Large intestine (tissue), 12 donors: ENCODE measurements at places on chromosomes 1 and 21.

DNA sequence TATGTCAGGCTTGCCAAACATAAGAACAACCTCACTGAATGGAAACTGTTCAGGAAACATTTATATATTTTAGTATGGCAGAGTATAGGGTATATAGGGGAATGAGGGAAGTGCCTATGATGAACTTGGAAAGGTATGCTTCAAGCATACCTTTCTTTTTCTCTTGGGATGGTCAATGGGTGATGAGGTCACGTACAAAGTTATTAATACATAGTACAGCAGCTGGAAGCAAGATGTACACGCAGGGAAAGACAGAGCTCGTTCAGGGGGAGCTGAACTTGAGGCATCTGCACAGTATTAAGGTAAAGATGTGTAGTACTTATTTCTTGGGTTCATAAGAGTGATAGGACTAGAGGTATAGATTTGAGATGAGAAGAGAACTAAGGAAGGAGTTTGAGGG, 61.5 kb downstream of the ABCD3 start:
- H3K4me3 ChIP-seq: no peak overlapping the region
- peaks cover 17% of the 10 kb centered on the region for H3K36me3 ChIP-seq
- peaks cover 5% of the 10 kb centered on the region for H3K4me1 ChIP-seq
- H3K27ac ChIP-seq: no peak overlapping the region
- H3K27me3 ChIP-seq: no peaks in the 10 kb centered on the region

GRCh38 chr1:117058810-117059209, 1.3 kb upstream of the TTF2 start:
- H3K4me3 ChIP-seq: peak overlapping the region; percentile 81
- peak; percentile 25 for DNase-seq
- peak overlapping the region; percentile 90 for H3K27ac ChIP-seq
- no peaks in the 10 kb centered on the region for H3K36me3 ChIP-seq

GRCh38 chr1:7727809-7728471, 43.2 kb upstream of the VAMP3 start:
- no peaks in the 10 kb centered on the region for H3K27me3 ChIP-seq
- H3K36me3 ChIP-seq: no peaks in the 10 kb centered on the region
- no peaks in the 10 kb centered on the region for H3K4me1 ChIP-seq
- no peak overlapping the region for H3K4me3 ChIP-seq
- no peak overlapping the region for H3K27ac ChIP-seq

DNA sequence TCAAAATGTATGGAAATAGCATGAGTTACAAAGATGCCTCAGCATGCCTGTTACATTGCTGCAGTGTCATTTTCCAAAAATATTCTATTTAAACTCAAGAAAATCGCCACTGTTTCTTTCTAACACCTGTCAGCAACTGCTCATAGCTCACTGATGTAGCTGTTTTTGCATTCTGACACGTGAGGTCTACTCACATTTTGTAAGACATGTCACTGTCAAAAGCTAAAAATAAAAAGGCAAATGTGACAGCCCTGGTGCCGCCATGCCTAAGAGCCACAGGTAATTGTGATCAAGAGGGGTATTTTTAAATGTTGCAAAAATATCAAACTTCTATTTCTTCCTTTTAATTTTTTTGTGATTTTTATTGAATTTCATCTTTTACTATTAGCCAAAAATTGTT, 556.2 kb upstream of the TMPRSS15 start:
- DNase-seq: no peak
- no peaks in the 10 kb centered on the region for H3K4me1 ChIP-seq
- H3K4me3 ChIP-seq: no peak overlapping the region
- no peaks in the 10 kb centered on the region for H3K36me3 ChIP-seq
- H3K27ac ChIP-seq: no peak overlapping the region

- peak; percentile 99 for DNase-seq
- H3K27ac ChIP-seq: peak overlapping the region; percentile 98
- no peaks in the 10 kb centered on the region for H3K36me3 ChIP-seq
These were observed 797 bp upstream of the USP1 start for GRCh38 chr1:62436039-62436465.

DNA sequence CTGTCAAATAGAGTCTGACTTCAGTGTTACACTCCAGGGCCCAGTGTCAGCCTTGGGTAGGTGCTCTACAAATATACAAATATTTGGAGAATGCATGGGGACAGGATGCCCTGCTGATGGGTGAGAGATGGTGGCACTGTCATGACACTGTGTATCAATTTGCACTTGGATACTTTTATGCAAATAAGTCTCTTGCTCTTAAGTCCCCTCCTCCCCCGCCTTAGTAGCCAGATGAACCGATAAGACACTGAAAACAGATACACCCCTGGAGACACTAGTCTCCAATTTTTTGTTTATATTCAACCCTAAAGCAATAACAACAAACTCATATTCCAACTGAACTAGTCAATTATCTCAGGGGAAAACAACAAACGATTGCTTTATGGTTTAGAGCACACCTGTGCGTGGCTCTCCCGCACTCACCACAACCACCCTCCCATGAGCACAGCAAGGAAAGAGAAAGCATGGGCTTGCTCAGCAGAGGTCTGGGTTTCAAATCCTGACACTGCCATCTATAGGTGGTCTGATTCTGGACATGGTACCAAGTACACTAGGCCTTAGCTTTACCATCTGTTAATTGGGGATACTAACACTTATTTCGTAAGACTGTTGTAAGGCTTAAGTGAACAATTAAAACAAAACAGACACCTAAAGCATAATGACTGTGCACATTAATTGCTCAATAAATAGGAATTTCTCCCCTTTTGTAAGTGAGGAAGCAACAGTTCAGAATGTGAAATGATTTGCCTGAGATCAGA, 50.3 kb downstream of the HIVEP3 start:
- no peak for DNase-seq
- H3K4me1 ChIP-seq: no peaks in the 10 kb centered on the region
- no peak overlapping the region for H3K4me3 ChIP-seq

GRCh38 chr1:116690849-116691406, 23.4 kb upstream of the IGSF3 start:
- H3K4me1 ChIP-seq: peaks cover 5% of the 10 kb centered on the region
- no peaks in the 10 kb centered on the region for H3K27me3 ChIP-seq
- no peak for DNase-seq
- no peak overlapping the region for H3K4me3 ChIP-seq
- no peaks in the 10 kb centered on the region for H3K36me3 ChIP-seq

DNA sequence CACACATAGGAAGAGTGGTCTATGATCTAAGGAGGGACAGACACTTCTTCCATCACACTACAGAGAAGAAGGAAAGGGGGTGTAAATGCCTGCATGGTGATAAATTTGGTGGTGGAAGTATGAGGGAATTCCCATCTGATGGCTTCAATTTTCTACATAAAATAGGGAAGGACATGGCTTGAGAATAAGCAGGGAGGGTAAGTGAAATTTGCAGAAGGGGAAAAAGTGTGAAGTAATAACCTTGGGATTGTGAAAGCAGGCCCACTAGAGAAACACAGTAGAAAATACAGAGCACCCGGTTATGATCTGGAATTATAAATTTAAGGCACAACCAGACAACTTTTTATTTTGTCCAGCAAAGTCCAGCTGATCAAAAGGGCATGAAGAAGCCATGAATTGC, 22.7 kb upstream of the HIVEP3 start:
- no peak overlapping the region for H3K4me3 ChIP-seq
- no peak for DNase-seq
- no peaks in the 10 kb centered on the region for H3K4me1 ChIP-seq
- no peak overlapping the region for H3K27ac ChIP-seq
- no peaks in the 10 kb centered on the region for H3K36me3 ChIP-seq

DNA sequence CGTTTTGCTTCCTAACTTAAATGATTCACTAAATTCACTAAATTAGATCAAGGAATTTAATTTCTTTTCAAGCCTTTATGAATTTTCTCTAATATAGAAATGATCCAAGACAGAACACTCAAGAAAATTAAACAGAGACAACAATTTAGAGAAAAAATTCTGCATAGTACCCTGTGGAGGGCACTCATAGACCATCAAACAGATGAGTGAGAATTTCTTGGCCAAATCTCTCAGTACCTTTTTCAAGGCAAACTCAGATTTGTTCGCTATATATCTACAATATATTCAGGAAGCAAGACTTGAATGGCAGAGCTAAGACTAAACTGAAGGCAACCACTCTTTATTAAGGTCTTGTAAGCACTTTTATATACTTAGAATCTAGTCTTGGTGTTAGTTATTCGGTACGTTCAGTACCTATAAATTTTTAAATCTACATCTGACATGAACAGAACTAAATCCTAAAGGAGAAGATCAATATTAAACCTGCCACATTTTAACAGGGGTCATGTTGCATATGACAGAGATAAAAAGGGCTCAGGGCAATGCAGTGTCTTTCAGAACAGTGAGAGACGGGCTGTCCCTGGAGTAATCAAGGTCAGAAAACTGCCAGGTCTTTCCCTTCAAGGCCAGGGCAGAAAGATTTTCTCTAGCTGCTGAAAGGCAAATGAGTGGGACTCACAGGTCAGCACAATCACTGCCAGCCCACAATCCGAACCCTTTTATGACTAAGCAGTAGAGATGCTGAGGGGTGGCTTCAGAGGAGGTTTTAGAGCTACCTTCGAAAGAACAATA, 118.8 kb upstream of the TMPRSS15 start:
- H3K36me3 ChIP-seq: no peaks in the 10 kb centered on the region
- DNase-seq: no peak
- no peak overlapping the region for H3K4me3 ChIP-seq

- no peak overlapping the region for H3K27ac ChIP-seq
- no peaks in the 10 kb centered on the region for H3K27me3 ChIP-seq
These were observed 667.1 kb downstream of the LTN1 start for GRCh38 chr21:28325618-28326017.

- no peaks in the 10 kb centered on the region for H3K27me3 ChIP-seq
- H3K4me1 ChIP-seq: no peaks in the 10 kb centered on the region
- H3K36me3 ChIP-seq: no peaks in the 10 kb centered on the region
- DNase-seq: peak; percentile 21
- no peak overlapping the region for H3K27ac ChIP-seq
These were observed 211.6 kb downstream of the LMX1A start for GRCh38 chr1:165144757-165145397.

DNA sequence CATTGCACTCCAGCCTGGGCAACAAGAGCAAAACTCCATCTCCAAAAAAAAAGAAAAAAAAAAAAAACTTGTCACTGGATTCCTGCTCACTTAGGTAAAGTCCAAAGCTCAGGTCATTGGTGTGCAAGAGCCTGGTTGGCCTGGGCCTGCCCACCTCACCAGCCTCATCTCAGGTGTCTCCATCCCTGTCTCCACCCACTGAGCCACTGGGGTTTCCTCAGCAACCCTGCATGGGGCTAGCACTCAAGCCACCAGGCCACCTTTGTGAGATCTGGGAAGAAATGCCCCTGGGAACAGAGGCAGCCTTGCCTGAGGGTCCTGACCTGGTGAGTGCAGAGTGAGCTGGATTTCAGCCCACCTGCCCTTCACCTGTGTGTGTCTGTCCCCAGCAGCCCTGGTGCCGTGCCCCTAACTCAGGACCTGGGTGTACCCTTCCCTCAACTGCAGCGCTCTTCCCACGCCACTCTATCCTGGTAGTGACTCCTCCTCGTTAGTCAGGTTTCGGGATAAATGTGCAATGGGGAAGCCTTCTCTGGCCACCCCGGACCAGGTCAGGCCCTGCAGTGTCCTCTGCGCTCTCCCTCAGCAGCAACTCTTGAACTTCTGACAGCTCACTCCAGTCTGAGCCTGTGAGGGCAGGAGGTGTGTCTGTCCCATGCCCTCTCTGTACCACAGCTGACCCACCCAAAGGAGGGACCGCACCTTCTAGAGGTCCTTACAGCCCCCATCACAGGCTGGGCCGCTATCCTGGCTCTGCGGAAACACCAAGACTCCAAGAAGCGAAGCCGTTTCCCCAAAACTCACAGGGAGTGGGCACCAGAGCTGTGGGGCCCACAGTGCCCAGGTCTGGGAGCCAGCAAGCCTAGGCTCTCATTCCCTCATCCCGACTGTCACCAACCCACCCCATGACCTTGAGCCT, 3.3 kb downstream of the PDZK1IP1 start:
- DNase-seq: peak; percentile 56
- no peaks in the 10 kb centered on the region for H3K36me3 ChIP-seq
- no peak overlapping the region for H3K4me3 ChIP-seq

- DNase-seq: peak; percentile 84
- no peaks in the 10 kb centered on the region for H3K36me3 ChIP-seq
- peak overlapping the region; percentile 2 for H3K4me3 ChIP-seq
- H3K4me1 ChIP-seq: peaks cover 46% of the 10 kb centered on the region
These were observed 42.0 kb downstream of the ZBTB18 start for GRCh38 chr1:244092964-244093638.

DNA sequence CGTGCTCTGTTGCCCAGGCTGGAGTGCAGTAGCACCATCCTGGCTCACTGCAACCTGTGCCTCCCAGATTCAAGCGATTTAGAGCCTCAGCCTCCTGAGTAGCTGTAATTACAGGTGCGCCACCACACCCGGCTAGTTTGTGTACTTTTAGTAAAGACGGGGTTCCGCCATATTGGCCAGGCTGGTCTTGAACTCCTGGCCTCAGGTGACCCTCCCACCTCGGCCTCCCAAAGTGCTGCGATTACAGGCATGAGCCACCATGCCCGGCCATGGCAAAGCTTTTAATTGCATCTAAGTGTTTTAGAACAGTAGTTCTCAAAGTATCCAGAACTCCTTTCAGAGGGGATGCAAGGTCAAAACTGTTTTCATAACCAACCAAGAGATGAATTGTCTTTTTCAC, 25.1 kb upstream of the IFNGR2 start:
- no peak overlapping the region for H3K27ac ChIP-seq
- peaks cover 14% of the 10 kb centered on the region for H3K4me1 ChIP-seq
- no peaks in the 10 kb centered on the region for H3K36me3 ChIP-seq
- no peak for DNase-seq

GRCh38 chr1:226920446-226920894, 19.6 kb upstream of the COQ8A start:
- no peaks in the 10 kb centered on the region for H3K4me1 ChIP-seq

- H3K27ac ChIP-seq: no peak overlapping the region
- no peaks in the 10 kb centered on the region for H3K36me3 ChIP-seq
- no peak overlapping the region for H3K4me3 ChIP-seq
These were observed 552 bp downstream of the PLD5 start for GRCh38 chr1:242523719-242524570.

GRCh38 chr1:60041783-60042182, 31.8 kb downstream of the C1orf87 start:
- no peak for DNase-seq
- H3K27me3 ChIP-seq: no peaks in the 10 kb centered on the region
- no peak overlapping the region for H3K4me3 ChIP-seq
- H3K27ac ChIP-seq: no peak overlapping the region
- peaks cover 4% of the 10 kb centered on the region for H3K4me1 ChIP-seq

DNA sequence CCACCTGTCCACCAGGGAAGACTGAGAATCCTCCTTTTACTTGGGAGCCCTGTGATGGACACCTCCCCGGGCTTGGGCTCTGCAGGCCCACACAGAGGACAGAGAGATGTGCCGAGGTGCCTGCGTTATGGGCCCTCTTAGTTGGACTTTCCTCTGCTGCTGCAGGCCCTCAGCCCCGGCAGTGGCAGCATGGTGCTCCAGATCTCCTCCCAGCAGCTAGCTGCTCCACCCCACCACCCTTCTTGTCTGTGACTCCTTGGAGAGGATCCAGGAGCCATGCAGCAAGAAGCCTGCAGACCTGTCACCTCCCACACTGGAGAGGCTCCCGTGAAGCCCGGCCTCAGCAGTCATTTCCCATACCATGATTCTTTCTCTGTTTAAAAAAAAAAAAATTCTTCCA, 27.4 kb downstream of the PHGDH start:
- H3K27me3 ChIP-seq: no peaks in the 10 kb centered on the region
- peaks cover 79% of the 10 kb centered on the region for H3K36me3 ChIP-seq
- H3K4me1 ChIP-seq: peaks cover 26% of the 10 kb centered on the region
- no peak for DNase-seq
- H3K4me3 ChIP-seq: no peak overlapping the region
